ENCODE measurements at places on chromosomes 7 and 10.

DNA sequence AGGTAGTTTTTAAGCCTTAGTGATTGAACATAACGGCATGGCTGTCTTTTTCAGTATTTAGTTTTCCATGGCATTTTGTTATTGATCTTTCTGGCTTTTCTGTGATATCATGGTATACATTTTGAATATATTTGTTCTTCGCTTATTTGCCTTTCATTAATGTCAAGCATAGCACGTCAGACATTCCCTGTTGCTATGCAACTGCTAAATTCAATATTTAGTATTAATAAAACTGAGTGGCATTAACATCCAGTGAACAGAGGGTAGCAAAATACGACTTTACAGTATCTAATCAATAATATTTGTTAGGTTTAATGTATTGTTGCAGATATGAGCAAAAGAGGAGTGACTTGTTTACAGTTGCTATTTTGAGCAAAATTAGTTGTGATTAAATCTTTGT, 72.5 kb downstream of the LCOR start:
- no peak for DNase-seq

DNA sequence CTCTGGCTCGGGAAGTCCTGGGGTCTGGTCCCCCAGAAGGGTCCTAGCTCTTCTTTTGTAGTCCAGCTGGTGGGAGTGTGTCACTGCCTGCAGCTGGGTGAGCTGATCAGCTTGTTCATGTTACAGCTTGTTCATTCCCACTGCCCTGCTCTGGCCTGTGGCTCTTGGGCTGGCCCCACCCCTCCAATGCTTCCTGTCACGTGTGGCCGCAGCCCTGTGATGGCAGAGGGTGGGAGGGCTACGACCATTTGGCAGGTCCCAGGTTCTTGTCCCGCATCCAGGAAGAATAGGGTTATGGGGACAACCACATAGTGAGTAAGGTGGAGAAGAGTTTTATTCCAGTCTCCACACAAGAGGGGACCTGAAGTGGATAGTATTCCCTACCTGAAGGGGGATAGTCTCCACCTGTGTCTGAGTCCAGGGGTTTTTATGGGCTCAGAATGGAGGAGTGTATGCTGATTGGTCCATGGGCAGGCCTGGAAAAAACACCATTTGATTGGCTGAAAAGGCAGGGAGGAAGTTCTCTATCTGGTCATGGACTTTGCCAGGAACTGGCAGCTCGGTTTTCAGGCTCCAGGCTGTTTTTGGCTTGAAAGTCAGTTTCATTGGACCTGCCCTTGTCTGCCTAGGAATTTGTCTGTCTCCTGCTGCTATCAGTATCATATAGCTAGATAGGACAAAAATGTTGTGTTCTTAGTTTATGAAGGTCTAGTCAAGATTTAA, 13.1 kb downstream of the SDHAF3 start:
- DNase-seq = no peak

GRCh38 chr7:136139417-136139816, 162.3 kb upstream of the MTPN start:
- DNase-seq = no peak

GRCh38 chr7:17307558-17307957, 9.1 kb downstream of the AHR start:
- no peak for DNase-seq

DNA sequence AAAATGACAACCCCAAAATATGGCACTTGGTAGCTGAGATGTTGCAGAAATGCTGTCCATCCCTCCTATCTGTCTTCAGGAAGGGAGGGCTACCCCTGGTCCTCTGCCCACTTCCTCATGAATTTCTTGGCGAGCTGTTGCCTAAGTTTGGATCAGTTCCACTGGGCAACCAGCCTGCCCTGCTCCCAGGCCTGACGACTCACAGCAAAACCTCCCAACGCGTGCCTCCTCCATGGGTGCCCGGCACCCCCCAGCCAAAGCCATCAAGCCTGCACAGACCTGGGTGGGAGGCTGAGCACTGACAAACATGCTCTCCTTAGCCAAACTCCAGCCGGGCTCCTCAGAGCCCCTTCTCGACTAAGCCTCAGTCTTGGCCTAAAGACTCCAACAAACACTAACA, 8.9 kb downstream of the VSTM4 start:
- DNase-seq = no peak

DNA sequence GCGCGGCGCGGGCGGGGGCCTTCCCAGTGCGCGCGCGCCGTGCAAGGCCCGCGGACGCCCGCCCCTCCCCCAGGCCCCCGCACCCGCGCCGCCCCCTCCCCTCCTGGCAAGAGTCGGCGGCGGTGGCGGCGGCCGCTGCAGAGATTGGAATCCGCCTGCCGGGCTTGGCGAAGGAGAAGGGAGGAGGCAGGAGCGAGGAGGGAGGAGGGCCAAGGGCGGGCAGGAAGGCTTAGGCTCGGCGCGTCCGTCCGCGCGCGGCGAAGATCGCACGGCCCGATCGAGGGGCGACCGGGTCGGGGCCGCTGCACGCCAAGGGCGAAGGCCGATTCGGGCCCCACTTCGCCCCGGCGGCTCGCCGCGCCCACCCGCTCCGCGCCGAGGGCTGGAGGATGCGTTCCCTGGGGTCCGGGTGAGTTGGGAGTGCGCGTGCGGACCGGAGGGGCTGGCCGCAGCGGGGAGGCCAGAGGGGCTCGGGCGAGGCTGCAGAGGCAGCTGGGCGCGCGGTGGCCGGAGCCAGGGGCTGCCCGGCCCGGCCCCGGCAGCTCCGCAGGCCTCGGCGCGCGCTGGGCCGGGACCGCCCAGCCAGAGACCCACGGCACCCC, at the start of gene BMPR1A:
Gene BMPR1A, plus strand, starts transcription at position 109 of the 602 bp plus-strand sequence. CDS start 119,400 bp downstream, outside the sequence.
- DNase-seq = no peak

DNA sequence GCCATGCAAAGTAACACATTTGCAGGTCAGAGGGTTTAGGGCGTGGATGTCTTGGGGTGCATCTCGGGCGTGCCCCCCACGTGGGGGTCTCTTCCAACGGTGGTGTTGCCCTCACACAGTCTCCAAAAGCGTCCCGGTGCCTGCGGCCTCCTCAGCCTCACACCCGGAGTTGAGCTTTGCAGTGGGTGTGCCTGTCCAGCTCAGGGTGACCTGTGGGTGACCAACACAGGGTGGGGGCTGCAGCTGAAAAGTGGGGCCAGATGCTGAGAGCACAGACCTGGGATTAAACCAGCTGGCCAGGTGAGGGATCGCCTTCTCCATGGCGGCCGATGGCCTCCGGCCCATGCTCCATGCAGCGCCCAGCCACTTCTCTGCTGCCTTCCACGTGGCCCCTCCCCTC, 63.1 kb downstream of the PWWP2B start:
- DNase-seq = no peak

DNA sequence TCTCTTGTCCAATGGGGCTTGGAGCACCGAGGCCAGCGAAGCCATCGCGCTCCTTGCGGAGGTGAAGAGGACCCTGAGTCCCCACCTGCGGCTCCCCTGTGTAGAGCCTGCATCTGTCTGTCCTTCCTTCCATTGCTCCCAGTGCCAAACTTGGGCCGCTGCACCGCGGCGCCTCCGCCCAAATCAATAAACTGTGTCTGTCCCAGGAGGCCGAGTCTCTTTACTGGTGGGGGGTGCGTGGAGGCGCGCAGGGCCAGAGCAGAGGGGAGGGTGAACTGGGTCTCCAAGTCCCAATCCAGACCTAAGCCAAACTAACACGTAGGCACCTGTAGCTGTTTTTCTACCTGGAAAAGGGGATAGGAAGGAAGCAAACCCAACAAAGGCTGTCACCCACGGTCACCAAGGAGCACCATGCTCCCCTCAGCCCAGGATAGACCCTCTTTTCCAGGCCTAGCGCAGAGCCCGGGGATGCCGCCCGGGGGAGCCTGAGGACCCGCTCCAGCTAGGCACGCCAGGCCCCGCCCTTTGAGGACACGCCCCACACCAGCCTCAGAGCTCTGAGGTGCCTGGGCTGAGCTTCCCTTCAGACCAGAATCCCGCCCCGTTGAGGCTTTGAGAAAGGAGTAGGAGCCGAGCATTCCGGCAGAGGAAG, 1.2 kb upstream of the CHAT start:
- no peak for DNase-seq

GRCh38 chr10:68871731-68872342, 29.3 kb upstream of the DDX50 start:
- DNase-seq = no peak

GRCh38 chr10:71968553-71969474, 4.6 kb downstream of the CHST3 start:
- no peak for DNase-seq

DNA sequence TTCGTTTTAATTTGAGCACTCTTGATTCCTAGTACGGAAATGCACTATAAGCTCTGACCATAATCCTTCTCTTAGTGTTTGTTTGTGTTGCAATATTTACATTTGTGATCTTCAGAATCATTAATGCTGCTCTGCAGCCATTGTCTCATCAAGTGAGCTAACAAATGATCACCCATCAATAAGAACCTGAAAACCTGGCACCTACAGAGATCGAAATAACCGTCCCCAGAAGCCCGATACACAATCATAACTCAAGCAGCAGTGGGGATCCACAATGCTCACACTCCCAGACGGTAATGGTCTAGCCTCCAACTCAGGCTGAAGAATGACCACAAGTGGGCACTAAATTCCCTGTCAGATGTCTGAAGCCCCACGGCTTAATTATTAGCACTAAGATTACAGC, 156.0 kb upstream of the NFE2L3 start:
- no peak for DNase-seq

DNA sequence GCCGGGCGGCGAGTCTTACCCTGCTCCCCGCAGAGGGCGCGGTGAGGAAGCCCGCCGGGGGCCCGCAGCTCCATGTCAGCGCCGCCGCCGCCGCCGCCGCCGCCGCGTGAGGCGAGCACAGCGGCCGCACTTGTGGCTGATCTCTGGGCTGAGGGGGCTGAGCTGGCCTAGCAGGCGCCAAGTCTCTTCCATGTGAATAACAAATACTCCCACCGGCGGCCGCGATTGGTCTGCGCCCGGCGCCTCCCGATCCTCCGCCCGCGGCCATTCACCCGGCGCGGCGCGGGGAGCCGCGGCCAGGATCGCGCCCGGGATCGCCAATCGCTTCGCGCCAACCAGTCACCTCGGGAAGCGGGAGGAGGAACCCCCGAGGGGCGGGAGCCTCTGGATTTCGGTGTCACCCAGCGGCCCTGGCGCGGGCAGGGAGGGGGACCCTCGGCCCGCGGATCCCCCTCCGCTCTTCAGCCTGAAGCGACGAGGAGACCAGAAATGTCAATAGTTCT, at the start of gene GRM8:
Gene GRM8, minus strand, starts transcription at position 164 of the 503 bp plus-strand sequence.
- no peak for DNase-seq

GRCh38 chr10:75972491-75973276, 541.3 kb downstream of the LRMDA start:
- no peak for DNase-seq

DNA sequence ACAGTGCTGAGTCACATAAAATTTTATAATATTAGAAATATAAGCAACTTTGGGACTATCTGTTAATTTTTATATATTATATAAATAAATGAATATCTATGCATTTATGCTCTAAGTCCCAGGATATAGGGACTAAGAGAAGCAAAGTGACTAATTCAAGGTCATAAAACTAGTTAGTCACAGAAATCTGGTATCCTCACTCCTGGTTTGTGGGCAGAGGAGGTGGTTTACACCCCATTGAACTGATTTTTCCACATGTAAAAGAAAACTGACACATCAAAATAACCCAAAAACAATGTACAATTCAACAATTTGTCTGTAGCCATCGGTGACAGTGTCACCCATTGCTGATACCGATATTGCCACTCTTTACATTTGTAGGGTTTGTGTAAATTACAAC, 3.0 kb downstream of the PCLO start:
- no peak for DNase-seq

GRCh38 chr7:135209225-135209834, 2.0 kb downstream of the WDR91 start:
- peak; percentile 55 for DNase-seq

DNA sequence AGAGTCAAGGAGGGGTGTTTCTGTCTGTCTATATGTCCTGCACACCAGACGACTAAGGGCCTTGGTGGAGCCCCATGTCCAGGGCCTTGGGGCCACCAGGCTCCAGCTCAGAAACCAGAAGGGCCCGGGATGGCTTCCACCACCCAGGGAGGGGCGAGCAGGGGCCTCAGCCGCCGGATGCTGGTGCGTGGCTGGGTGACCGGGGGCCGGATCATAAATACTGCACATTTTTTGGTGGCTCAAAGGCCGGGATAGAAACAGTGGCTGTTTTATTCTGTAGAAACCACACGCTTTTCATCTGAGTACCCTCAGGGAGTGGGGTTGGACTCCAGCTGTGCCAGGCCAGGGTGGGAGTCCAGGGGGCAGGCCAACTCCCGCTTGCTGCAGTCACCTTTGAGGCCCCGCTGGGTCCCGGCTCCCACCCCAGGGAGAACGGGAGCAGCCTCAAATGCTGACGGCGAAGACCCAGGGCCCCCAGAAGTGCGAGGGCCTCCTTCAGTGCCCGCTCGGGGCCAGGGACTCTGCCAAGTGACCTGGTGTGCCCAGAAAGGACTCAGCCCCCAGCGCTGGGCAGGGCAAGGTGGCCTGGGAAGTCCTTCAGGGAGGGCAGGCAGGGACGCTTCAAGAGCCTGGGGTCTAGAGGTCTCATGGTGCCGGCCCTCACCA, 28.2 kb downstream of the PDGFA start:
- DNase-seq = no peak

- DNase-seq = peak; percentile 70
These were observed 114.8 kb downstream of the WDFY4 start for GRCh38 chr10:48799341-48800006.

Data from CD14-positive monocyte (primary cell).